ENCODE measurements at places on chromosomes 16 and 17.

DNA sequence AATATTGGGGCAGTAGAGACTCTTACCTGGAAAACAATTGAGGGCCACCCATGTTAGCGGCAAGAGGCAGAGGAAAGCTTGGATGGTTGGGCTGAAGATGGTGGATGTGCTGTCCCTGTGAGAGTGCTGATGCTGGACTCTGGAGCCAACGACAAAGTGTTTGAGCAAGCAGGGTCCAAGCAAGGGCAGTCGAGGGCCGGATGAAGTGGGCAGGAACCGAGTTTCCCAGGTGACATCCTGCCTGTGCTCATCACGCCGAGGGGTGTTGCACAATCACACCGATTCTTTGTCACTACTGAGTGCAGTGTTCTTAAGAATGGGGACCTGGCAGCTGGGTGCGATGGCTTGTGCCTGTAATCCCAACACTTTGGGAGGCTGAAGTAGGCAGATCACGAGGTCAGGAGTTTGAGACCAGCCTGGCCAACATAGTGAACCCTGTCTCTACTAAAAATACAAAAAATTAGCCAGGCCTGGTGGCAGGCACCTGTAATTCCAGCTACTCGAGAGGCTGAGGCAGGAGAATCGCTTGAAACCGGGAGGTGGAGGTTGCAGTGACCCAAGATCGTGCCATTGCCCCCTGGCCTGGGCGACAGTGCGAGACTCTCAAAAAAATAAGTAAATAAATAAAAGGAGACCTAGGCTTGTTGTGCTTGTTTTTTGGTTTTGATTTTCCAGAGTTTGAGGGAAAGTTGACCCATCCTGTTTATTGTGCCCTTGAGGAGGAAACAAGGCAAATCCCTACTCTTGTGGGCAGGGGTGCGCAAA, 6.1 kb downstream of the PYCARD start:
- no peak for DNase-seq

- DNase-seq, result peak; percentile 36
Measured at GRCh38 chr17:57940231-57940630, 15.0 kb downstream of the CUEDC1 start.

DNA sequence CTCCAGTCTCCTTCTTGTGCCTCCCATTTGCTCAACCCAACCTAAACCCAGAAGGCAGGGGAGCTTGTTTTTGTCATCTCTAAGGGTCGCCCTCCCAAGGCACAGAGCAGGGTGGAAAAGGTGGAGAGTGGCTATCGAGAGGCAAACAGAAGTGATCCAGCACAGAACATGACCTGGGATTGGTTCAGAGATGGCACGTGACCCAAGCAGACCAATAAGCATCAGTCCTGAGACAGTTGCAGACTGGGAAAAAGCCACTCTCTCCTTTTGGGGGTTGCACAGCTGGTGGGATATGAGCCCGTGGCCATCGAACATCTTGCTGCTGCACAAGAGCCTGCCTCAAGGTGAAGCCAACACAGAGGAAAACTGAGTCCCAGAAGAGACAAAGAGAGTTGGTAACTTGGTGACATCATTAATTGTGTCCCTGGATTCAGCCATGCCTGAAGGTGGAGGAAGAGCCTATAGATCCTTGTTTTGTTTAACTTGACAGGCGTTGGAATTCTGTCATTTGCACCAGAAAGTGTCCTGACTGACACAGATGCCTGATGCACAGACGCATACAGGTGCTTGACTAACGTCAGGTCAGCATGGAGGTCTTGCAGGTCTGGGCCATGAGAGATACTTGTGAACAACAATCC, 28.2 kb upstream of the CSNK2A2 start:
- DNase-seq, result no peak

GRCh38 chr16:2519711-2520080, 475 bp upstream of the AMDHD2 start:
- no peak for DNase-seq

DNA sequence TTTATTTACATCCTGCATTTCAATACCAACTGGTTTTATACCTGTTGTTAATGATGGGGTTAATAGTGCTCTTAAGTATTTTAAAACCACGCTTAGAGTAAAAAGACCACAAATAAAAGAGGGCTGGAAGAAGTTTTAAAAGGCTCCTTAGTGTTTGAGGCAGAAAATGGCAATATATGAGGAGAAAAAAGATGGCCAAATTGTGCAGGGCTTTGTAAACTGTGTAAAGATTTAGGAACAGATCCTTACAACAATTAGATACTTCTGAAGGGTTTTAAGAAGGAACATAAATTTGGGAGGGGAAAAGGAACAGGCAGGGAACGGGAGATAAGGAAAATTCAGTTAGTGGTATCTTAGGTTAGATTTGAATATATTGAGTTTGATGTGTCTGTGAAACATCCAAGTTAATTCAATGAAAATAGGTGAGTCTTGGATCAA, 12.7 kb downstream of the CDC27 start:
- DNase-seq, result no peak

DNA sequence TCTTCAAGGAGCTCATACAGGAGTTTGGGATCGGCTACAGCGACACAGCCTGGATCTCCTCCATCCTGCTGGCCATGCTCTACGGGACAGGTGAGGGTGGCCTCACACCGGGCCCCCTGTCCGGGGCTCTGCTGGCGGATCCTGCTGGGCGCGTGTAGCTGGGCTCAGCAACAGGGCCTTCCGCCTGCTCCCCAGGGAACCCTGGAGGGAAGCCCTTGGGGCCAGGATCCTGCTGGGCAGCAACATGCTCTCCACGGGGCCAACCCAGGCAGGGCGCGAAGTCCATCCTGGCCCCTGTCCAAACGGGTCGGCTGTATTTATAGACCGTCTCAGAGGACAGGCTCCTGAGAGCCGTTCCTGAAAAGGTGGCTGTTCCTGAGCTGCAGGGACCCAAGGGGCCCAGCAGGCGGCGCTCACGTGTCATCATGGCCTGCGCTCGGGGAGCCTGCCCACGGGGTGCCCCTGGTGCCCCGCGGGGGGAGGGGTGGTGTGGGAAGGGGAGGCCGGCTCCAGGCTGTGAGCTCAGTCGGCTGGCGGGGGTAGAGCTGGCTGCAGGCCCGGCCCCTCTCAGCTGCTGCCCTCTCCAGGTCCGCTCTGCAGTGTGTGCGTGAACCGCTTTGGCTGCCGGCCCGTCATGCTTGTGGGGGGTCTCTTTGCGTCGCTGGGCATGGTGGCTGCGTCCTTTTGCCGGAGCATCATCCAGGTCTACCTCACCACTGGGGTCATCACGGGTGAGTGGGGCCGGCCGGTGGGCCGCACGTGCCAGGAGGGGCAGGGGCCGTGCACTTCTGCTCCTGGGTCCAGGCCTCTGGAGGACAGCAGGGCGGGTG, 7.5 kb downstream of the SLC16A3 start:
- DNase-seq, result peak; percentile 70

GRCh38 chr17:4548061-4548461, 7.1 kb downstream of the MYBBP1A start:
- no peak for DNase-seq

DNA sequence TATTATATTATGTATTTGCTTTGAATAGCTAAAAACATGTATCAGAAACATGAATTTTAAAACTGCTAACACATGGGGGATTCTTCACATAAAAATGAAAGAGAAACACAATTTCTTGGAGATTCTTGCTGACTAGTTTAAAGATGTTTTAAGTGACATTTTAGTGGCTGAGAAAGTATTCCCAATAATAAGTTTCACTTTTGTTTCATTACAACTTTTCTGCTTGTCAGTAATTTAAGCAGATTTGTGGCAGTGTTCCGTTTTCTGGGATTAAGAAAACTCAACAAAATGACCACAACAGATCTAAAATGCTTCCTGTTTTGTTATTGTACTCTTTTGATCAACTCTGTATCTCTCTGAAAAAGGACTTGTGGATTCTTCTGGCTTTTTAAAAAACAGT, 75.9 kb downstream of the NLK start:
- DNase-seq, result peak; percentile 24

- DNase-seq, result no peak
Measured at GRCh38 chr17:35870906-35871819, 2.5 kb upstream of the HEATR9 start.

- DNase-seq, result no peak
Measured at GRCh38 chr16:65547772-65548446, 426.0 kb upstream of the CDH11 start.

- DNase-seq, result peak; percentile 20
Measured at GRCh38 chr16:80463751-80464495, 76.9 kb upstream of the DYNLRB2 start.

DNA sequence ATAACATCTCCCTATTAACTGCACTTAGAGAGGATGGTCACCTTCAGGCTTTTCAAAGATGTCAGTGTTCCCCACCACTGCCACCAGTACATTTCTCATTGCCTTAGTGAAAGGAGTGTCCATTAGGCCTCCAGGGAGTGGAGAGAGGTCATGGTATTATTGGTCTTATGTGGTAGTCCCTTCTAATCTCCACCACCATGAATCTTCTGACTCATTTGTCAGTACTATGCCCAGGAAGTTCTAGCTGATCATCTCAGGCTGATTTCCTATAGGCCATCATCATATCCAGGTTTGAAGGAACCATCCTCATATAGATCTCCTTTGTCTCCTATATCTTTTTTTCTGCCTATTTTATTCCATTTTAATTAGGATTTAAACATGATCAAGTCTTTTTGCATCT, 221.5 kb downstream of the CYB561 start:
- DNase-seq, result no peak

- peak; percentile 95 for DNase-seq
Measured at GRCh38 chr17:59827721-59828477, 64.8 kb downstream of the TUBD1 start.

- DNase-seq, result peak; percentile 78
Measured at GRCh38 chr17:40399185-40399584, 18.5 kb downstream of the TOP2A start.
